ENCODE measurements at places on chromosomes 16 and 17.
A peak's percentile ranks its signal among the peaks of the same experiment; 100 is the strongest.

GRCh38 chr17:73394512-73395450 lies 83.0 kb upstream of the CDC42EP4 start:
- no peak for DNase-seq
- no peak overlapping the region for H3K27ac ChIP-seq
- H3K4me1 ChIP-seq = peaks cover 20% of the 10 kb centered on the region
- peaks cover 60% of the 10 kb centered on the region for H3K36me3 ChIP-seq

GRCh38 chr17:28896884-28897768 lies at the start of gene FLOT2:
Gene FLOT2, minus strand, starts transcription at chr17:28897733. Its CDS starts 159 bp downstream, at chr17:28897574.
- no peaks in the 10 kb centered on the region for H3K36me3 ChIP-seq
- H3K4me3 ChIP-seq = peak within 1 kb of the TSS; percentile 69
- H3K27ac ChIP-seq = peak within 1 kb of the TSS; percentile 79
- H3K4me1 ChIP-seq = peaks cover 12% of the 10 kb centered on the region
- DNase-seq = peak; percentile 59
- H3K27me3 ChIP-seq = no peaks in the 10 kb centered on the region

DNA sequence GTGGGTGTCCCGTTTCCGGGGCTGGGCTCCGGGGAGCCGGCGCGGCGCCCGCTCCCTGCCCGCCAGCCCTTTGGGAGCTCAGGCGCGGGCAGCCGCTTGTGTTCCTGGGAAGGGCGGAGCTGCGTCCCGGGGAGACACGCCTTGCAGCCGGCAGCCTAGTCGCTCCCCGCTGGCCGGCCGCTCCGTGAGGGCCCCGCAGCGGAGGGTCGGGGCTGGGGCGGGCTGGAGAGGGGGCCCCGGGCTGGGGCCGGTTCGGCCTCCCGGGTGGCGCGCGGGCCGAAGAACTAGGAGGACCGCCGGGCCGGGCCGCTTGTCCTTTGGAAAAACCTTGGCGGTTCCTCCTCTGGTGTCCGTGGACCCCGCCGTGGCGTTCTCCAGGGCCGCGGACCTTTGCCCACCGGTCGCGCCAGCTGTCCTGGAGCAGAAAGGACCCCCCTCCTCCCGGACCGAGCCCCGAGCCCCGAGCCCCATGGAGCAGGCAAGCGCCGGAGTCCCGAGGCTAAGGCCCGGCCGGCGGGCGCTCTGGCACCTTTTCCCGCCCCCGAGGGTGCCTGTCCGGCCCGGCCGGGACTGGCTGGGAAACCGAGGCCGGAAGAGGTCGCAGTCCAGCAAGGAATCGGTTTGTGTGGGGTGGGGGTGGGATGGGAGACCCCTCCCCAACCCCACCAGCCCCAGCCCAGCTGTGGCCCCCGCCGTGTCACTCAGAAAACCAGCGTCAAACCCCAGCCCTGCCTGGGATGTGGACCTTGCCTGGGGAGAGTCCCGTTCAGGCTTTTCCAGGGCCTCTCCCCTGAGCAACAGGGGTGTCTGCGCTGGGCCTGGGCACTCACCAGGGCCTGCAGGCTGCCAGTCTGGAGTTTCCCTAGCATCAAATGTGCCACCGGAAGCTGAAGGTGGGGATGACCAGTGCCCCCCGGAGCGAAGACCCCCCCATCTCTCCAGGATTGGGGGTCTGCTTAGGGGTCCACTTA lies 6.8 kb upstream of the TBC1D3B start:
- peak overlapping the region; percentile 35 for H3K4me3 ChIP-seq
- no peak overlapping the region for H3K27ac ChIP-seq
- H3K27me3 ChIP-seq = no peaks in the 10 kb centered on the region
- H3K36me3 ChIP-seq = no peaks in the 10 kb centered on the region

- H3K27me3 ChIP-seq = no peaks in the 10 kb centered on the region
- no peak overlapping the region for H3K27ac ChIP-seq
- peaks cover 9% of the 10 kb centered on the region for H3K4me1 ChIP-seq
- H3K36me3 ChIP-seq = peaks cover 28% of the 10 kb centered on the region
These were observed 791 bp upstream of the ZNF629 start for GRCh38 chr16:30787613-30788378.

GRCh38 chr17:81165246-81166032 lies at the start of gene PVALEF:
Gene PVALEF, plus strand, starts transcription at chr17:81165507. Its CDS starts 15,720 bp downstream, at chr17:81181227.
- peak; percentile 38 for DNase-seq
- H3K27me3 ChIP-seq = no peaks in the 10 kb centered on the region
- peaks cover 12% of the 10 kb centered on the region for H3K4me1 ChIP-seq
- H3K36me3 ChIP-seq = no peaks in the 10 kb centered on the region
- H3K4me3 ChIP-seq = peak within 1 kb of the TSS; percentile 82
- peak within 1 kb of the TSS; percentile 27 for H3K27ac ChIP-seq

DNA sequence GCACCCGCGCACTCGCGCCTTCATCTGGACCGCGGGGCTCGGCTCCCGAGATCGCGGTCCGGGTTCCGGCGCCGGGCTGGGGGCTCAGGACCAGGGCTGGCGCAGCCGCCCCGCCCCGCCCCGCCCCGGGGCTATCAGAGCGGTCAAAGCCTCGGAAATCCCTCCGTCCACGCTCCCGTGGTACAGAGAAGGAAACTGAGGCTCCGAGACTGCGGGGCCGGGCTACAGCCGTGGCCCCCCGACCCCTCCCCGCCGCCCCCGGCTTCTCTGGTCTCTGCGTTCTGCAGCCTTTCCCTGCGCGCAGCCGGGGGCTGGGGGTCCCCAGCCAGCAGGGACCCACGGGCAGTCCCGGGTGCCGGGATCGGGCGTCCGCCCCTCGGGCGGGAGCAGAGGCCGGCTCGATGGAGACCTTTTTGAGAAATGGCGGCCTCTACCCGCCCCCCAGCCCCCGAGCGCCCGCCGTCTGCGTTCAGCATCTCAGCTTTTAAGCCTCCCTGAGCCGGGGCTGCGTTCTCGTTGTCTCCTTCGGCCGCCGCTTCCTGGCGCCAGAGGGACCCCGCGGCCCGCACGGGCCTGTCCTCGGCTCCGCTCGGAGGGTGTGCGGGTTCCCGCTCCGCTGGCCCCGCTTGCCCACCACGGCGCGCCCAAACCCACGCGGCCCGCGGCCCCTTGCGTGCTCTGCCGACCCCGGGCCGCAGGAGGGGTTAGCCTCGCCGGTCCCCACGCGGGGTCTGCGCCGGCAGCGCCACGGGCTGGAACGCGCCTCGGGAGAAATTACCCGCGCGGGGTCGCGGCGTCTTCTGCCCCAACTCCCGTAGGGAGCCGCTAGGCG lies 1.5 kb upstream of the NPTX1 start:
- peaks cover 15% of the 10 kb centered on the region for H3K4me1 ChIP-seq
- no peak overlapping the region for H3K27ac ChIP-seq
- DNase-seq = no peak

DNA sequence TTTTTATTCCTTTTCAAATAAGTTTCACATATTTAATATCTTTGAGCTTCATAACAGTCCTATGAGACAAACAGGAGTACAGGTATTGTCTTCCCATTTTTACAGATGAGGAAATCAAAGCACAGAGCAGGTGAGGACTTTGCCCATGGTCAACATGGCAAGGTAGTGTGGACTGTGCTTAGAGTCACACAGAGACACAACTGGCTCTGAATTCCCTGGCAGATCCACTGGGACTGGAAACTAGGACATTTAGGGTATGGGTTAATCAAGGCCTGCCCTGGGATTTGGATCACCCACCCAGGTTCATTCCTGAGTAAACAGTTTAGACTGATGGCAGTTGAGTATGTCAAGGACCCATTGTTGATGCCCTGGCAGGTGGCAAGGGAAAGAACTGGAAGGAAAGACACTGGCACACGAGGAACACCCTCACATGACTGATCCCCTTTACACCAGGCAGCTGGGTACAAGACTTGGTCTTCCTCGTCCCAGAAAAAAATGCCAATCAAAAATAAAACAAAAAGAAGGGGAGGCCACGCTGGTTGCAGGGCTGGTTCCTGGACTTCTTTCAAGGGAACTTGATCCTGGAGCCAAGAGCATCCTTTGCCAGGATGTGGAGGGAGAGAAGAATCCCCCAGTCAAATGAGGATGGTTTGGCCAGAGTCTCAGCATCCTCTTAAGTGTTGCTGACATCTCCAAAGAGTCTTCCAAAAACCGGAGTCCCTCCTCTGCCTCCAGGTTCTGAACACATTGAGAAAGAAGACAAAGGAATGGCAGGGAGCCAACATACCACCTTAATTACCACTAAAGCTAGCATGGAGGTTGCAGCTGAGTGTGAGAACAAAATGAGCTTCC lies 34.9 kb downstream of the CHD9 start:
- H3K4me3 ChIP-seq = no peak overlapping the region
- H3K36me3 ChIP-seq = no peaks in the 10 kb centered on the region
- H3K4me1 ChIP-seq = peaks cover 22% of the 10 kb centered on the region
- no peaks in the 10 kb centered on the region for H3K27me3 ChIP-seq
- H3K27ac ChIP-seq = peak overlapping the region; percentile 20
- DNase-seq = peak; percentile 29

DNA sequence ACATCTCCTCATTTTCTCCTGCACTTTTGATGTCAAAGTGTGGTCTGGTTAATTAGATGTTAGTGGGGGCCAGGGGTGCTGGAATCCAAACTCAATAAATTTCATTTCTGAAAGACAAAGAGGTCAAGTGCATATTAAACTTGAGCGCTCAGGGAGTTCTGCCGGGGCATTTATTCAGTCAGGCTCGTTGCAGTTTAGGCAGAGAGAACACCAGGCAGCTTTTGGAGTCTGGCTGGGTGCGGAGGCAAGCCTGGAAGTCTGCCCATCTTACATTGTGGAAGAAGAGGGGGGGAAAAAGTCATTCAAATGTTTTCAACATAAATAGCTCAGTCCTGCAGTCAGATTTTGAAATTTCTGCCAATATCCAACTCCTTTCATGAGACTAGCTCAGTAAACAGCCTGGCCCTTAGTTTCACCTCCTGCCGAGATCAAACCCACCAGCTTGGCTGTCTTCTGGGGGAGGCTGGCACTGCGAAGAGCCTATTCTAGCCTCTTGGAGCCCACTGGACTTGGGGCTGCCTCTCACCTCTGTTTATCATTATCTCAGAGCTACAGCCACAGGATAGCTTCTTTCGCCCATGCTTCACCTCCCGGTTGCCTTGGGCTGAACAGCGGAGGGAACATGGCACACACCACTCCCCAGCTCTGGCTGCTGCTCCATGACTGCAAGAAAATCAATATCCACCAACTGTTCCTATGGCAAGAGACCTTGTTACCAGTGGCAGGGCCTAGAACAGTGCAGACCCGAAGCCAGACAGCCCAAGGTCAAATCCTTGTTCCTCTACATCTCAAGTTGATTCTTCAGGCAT lies 177.4 kb upstream of the CDH5 start:
- no peaks in the 10 kb centered on the region for H3K36me3 ChIP-seq
- no peak overlapping the region for H3K4me3 ChIP-seq
- H3K4me1 ChIP-seq = peaks cover 6% of the 10 kb centered on the region
- no peak overlapping the region for H3K27ac ChIP-seq

DNA sequence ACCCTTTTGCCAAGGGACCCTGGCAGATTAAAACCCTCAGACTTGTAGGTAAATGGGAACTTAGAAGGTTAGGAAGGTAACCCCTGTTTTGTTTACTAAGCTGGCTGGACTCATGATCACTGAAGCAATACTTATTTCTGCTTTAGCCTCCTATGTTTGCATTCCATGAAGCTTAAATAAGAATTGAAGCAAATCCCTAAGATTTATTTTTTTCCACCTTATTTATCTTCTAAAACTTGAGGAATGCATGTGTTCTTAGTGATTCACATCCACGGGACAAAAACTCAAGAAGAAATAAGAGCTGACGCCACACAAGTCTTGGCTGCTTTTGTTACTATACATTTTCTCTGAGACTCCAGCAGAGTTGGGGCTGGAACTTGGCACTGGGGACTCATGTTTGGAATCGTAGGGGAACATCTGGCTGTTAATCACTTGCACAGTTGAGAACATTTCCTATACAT lies 35.5 kb downstream of the CLUAP1 start:
- no peaks in the 10 kb centered on the region for H3K27me3 ChIP-seq
- no peaks in the 10 kb centered on the region for H3K4me1 ChIP-seq
- peaks cover 85% of the 10 kb centered on the region for H3K36me3 ChIP-seq
- no peak for DNase-seq

DNA sequence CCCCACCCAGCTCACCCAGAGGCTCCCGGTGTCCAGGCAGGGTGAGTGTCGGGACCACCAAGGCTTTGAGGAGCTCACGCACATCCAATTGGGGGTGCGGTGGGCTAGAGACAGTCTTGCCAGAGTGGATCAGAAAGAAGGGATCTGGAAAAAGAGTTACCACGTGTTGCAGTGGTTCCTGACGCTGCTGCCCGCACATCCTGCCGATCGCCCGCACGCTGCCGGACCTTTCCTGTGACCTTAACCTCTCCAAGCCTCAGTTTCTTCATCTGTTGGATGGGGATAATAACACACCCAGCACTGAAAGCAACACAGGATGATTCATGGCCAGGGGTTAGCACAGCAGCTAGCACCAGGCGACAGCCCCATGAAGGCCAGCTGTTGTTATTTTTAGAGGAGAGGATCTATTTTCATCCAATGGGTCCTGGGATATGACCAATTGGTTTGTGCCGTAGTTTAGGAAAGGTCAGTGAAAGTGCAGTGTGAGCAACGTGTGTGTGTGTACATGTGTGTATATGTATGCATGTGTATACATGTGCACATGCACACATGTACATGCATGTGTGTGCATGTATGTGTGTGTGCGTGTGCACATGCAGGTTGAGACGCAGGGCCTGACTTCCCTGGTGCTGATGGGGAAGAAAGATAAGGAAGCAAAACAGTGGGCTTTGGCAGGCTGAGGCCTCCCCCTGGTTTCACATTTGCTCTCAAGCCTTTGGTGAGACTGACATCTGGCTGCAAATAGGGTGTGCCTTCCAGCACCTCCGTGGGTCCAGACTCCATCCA lies 2.5 kb downstream of the ITGAX start:
- no peak overlapping the region for H3K27ac ChIP-seq
- peaks cover 3% of the 10 kb centered on the region for H3K4me1 ChIP-seq
- H3K27me3 ChIP-seq = no peaks in the 10 kb centered on the region
- no peak for DNase-seq

- no peaks in the 10 kb centered on the region for H3K27me3 ChIP-seq
- H3K36me3 ChIP-seq = no peaks in the 10 kb centered on the region
- H3K4me3 ChIP-seq = no peak overlapping the region
- DNase-seq = no peak
- peaks cover 9% of the 10 kb centered on the region for H3K4me1 ChIP-seq
These were observed 36.8 kb downstream of the ATP2C2 start for GRCh38 chr16:84404936-84405639.

- no peak overlapping the region for H3K27ac ChIP-seq
- H3K36me3 ChIP-seq = no peaks in the 10 kb centered on the region
- no peak overlapping the region for H3K4me3 ChIP-seq
These were observed 132.3 kb upstream of the CDH11 start for GRCh38 chr16:65254144-65254543.

GRCh38 chr17:27630607-27631410 lies at the start of gene LGALS9:
Gene LGALS9, plus strand, starts transcription at chr17:27631188. Its CDS starts 78 bp downstream, at chr17:27631266.
- peaks cover 6% of the 10 kb centered on the region for H3K4me1 ChIP-seq
- DNase-seq = no peak
- H3K27me3 ChIP-seq = no peaks in the 10 kb centered on the region
- no peak within 1 kb of the TSS for H3K27ac ChIP-seq
- no peak within 1 kb of the TSS for H3K4me3 ChIP-seq
- peaks cover 1% of the 10 kb centered on the region for H3K36me3 ChIP-seq

- H3K27me3 ChIP-seq = no peaks in the 10 kb centered on the region
- H3K4me1 ChIP-seq = peaks cover 40% of the 10 kb centered on the region
These were observed 13.8 kb upstream of the BCAR1 start for GRCh38 chr16:75264999-75265910.

- peaks cover 8% of the 10 kb centered on the region for H3K4me1 ChIP-seq
- H3K36me3 ChIP-seq = peaks cover 59% of the 10 kb centered on the region
- H3K27ac ChIP-seq = no peak overlapping the region
- no peaks in the 10 kb centered on the region for H3K27me3 ChIP-seq
These were observed 2.3 kb downstream of the NAT9 start for GRCh38 chr17:74773871-74774286.
